ENCODE measurements at places on chromosomes 16 and 17.

- DNase-seq = no peak
These were observed 20.3 kb upstream of the HOXB9 start for GRCh38 chr17:48646183-48647102.

- no peak for DNase-seq
These were observed 21.2 kb upstream of the SP6 start for GRCh38 chr17:47872019-47872650.

GRCh38 chr16:67111951-67112444 is 2.3 kb downstream of the PHAF1 start:
- no peak for DNase-seq

DNA sequence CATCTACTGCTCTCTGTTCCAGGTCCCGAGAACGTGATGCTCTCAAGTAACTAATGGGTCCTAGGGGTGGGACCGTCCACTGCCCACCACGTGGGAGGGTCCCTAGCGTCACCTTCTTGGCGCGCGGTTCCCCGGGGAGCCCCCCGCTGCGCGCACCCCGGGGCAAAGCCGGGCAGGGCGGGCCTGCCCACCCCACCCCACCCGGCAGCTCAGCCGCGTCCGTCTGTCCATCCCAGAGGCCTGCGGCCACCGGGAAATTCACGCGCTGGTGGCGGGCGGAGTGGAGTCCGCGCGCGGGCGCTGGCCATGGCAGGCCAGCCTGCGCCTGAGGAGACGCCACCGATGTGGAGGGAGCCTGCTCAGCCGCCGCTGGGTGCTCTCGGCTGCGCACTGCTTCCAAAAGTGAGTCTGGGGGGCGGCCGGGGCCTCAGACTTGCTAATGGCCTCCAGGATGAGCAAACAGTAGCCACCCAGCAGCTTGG is 494 bp downstream of the PRSS41 start:
- no peak for DNase-seq

DNA sequence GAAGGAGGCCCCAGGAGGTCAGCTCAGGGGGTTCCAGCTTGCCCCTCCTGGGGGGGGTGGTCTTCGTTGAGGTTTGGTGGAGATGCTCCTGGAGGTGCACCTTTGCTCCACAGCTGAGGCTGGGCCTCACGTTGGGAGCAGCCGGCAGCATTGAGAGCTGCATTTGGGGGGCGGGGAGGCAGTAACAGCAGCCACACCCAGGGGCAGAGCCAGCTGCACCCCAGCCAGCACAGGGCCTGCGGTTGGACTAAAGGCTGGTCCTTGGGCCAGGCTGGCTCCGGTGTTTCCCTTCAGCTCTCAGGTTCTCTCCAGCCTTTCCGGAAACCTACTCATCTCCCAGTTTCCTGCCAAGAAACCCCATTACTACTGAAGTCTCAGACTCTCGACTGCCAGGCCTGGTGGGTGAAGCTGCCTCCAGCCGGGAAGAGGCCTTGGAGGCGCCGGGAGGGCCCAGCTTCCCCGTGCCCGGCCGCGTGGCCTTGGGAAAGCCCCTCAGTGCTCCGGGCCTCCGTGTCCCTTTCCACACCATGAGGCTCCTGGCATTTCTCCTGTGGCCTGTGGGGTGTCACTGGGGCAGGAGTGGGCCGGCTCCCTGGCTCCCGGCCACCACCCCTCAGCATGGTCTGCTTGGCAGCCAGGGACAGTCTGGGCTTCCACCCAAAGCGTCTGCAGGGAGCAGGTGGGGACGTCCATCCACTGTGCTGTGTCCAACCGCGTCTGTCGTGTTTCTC is 14.0 kb upstream of the BAIAP2 start:
- no peak for DNase-seq

DNA sequence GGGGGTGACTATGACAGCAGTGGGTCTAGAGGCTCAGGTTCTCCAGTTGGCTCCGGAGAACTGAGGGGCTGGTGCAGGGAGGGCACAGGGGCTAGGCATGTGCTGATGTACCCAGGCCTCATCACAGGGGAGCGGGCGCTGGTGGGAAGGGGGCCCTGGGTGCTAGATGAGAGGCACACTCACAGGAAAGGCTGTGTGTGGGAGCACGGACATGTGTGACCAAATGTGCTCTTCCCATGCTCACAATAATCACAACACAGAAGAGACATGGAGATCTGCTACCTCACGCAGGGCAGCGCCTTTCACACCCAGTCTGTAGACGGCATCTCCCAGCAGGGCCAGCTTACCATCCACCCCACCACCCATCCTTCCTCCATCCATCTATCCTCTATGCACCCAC is 17.4 kb upstream of the RASD1 start:
- no peak for DNase-seq

DNA sequence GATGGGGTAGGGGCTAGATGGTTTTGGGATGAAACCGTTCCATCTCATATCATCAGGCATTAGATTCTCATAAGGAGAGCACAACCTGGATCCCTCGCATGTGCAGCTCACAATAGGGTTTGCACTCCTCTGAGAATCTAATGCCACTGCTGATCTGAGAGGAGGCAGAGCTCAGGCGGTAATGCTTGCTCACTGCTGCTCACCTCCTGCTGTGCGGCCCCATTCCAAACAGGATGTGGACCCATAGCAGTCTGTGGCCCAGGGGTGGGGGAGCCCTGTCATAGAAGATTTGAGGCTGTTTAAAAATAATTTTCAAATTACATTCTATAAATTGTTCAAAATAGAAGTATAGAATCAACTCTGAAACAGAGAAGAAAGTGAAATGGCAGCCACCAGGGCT is 50.8 kb downstream of the PHKB start:
- DNase-seq = no peak

DNA sequence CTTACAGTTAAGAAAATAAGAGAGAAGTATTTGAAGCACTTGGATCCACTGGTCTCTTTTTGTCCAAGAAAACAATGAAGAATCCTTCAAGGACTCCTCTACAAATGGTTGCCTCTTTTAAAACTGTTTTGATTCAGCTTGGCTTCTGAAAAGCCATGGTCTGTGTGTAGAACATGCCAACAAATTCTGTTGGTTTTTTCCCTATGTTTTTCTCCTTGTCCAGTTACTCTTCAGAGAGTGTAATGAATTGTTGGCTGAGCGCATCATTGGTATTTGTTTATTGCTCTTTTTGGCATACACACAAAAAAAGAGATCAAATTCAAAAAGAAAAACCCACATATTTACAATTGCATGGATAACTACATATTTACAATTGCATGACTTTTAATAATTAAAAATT is at the start of gene ABCA10:
ABCA10 (minus strand) TSS at position 249 of the 400 bp plus-strand sequence. CDS start 3,466 bp downstream, outside the sequence.
- DNase-seq = no peak
